ENCODE measurements at places on chromosomes 5 and 9.
A peak's percentile ranks its signal among the peaks of the same experiment; 100 is the strongest.

GRCh38 chr5:169450464-169450863 is 133.1 kb upstream of the SPDL1 start:
- DNase-seq = no peak

- no peak for DNase-seq
These were observed 30.2 kb downstream of the GOLGA2 start for GRCh38 chr9:128245421-128246151.

- DNase-seq = no peak
These were observed 422.9 kb downstream of the TMEM161B start for GRCh38 chr5:87845734-87846133.

GRCh38 chr5:122316656-122317055 is 4.6 kb downstream of the SNCAIP start:
- no peak for DNase-seq

DNA sequence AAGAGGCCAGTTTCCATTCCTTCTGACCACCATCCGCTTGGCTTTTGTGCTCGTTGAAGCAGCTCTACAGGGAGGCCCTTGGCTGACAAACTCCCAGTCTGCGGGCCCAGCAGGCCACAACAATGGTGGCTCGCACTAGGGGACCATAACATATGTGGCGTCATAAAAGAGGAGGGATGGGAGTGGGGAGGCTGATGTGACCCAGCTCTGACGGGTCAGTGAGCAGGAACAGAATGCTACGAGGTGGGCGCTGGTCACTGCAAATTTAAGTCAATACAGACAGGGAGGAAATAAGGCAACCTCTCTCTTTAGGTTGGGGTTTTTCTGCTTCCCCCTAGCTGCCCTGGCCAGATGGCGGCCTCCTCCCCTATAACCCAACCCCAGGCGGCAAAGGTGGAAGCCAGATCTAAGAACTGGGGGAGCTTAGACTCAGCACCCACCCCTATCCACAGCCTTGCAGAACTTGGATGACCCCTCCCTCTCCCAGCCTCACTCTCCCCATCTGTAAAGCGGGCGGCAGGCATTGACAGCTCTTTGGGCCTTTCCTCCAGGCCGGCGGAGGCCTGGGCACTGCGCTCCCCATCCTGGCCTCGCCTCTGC is 778 bp downstream of the FRRS1L start:
- no peak for DNase-seq

- no peak for DNase-seq
These were observed 1.3 kb downstream of the S1PR3 start for GRCh38 chr9:88992556-88992955.

- peak; percentile 79 for DNase-seq
These were observed 18.0 kb upstream of the STARD4 start for GRCh38 chr5:111530298-111530740.

DNA sequence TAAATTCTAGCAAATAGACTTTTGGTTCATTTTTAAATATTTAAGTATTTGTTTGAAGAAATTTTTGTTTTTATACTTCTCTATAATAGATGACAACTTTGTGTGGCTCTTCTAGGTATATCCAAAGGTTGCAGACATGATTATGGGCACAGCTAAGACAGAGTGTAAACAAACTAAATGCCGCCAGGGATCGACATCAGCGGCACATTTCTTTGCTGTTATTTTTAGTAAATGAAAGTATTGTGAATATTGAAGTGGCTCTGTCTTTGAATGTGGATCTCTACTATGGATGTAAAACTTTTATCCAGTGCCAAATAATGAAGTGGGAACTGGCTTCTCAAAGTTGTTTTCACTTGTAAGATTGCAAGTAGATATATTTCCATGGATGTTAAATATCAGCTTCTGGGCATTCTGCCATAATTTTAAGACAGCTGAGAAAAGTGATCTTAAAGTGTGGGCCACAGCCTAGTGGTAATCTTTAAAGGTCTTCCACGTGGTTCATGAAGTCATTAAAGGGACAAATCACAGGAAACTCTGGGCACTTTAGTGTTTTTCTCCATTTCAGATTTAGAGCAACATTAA is 589.9 kb downstream of the ZNF608 start:
- DNase-seq = no peak

DNA sequence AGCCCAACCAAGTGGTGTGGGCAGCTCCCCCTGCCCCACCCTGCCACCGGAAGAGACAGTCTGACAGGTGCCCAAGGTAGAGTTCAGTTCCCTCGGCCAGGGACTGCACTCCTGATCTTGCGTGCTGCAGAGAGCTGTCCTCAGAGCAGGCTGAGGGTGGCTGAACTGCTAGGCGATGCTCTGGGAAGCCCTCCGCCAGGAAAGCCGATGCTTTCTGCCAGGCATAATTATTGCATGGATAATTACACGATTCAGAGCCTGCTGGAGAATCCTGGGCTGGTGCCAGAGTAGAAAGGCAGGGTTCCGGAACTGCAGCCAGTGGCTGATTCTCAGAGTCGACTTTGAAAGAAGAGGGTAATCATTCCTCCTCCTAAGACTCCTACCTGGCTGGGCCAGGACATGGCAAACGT is 19.3 kb downstream of the KCNIP1 start:
- no peak for DNase-seq

DNA sequence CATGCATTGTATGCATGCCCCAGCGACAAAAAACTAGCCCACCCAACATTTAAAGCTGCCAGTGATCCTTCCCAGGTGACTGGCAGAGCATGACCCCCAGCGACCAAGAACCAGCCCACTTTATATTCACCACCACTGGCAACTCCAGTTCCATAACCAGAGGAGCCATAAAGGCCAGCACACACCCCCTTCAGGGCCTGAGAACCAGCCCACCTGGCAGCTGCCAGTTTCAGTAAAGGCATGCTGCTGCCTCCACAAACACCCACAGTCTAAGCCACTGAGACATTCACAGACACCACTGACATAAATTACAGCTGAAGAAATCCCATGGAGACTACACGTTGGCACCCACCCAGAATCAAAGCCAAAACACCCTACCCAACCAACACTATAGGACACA is 46.9 kb upstream of the RGS7BP start:
- DNase-seq = no peak

DNA sequence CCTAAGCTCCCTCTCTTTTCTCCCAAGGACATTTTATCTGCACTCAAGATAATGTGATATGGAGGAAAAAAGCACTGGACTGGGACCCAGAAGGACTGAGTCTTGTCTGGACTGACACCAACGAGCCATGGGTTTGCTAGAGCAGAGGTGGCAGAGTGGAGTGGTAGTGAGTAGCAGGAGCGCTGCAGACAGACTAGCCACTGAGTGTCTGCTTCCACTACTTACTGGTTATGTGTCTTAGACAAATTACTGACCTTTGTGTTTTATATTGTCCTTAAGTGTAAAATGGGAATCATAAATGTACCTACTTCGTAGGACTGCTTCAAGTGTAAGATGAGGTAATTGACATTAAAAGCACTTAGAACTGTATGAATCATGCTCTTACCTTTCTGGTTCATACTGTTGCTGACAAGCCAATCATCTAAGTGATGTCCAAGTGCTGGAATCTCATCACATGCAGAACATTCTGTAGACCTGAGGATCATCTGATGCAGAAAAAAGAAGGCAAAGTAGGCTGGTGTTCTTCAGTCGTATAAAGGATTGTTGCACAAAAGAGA is 12.5 kb upstream of the PRLR start:
- DNase-seq = no peak

GRCh38 chr5:143782588-143783386 is 29.2 kb upstream of the HMHB1 start:
- no peak for DNase-seq

GRCh38 chr9:31119890-31120454 is 1264.5 kb upstream of the ACO1 start:
- DNase-seq = peak; percentile 26

GRCh38 chr9:114824110-114824509 is 18.3 kb upstream of the TNFSF15 start:
- DNase-seq = no peak

GRCh38 chr5:54013556-54014194 is 296.7 kb downstream of the ARL15 start:
- DNase-seq = peak; percentile 49

- DNase-seq = peak; percentile 75
These were observed 4.7 kb upstream of the TEX53 start for GRCh38 chr9:114662081-114662989.

DNA sequence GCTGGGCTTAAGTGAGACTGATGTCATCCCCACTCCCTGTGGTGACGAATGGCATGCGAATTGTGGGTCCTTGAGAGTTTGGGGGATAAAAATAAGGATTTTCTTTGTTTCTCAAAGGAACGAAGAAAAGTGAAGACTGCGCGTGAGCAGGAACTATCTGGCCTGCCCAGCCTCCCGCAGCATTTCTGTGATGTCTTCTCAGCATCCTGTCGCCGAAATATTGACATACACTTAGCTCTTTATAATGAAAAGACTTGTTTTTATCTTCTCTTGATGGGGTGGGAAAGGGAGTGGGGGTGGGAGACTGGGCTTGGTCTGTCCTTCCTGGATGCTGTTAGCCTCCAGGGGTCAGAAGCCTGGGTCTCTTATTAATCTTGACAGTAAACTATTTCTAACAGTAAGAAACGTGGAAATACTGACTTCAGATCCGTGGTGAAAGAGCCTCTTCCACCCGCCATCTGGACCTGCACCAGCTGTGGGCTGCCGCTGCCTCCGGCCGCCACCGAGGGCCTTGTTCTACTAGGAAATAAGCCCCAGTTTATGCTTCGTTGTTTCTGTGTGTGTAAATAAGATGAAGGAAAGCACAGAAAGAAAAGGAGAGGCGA is 239.6 kb downstream of the FANCC start:
- DNase-seq = no peak

DNA sequence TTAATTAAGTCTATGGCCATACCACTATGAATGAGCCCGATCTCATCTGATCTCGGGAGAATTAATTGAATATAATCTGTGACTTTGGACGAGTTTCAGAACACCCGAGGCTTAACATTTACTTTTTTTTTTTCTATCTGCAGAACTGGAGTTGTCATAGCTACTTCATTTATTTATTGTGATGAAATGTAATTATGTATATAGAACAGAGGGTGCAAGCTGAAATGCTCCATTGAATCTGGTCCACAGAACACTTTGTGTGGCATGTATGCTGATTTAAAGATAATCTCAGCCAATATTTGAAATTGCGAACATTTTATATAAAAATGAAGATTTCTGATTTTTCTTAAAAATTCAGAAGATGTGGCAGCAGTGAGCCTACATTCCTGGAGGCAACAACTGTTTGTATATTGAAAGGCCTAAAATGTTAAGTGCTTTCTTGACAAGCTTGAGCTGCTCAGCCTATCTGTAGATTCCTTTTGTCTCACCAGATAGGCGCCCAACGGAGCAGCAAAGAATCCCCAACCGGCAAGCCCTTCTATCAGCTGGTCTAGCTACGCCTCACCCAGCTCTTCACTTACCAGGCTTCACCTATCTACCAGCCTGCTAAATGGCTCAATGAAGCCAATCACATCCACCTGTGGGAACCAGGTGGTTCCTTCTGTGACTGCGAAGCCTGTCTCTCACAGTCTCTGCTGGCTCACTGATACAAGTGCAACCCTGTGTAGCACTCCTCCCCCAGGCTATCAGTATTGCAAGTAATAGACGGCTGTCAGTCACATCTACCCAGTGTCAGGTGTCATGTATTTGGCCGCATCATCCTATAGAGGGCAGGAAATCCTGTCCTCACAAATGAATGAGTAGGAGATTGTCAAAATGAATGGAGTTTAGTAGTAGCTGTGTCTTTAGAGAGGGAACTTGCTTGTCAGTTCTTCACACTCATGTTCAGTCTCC is 170.6 kb upstream of the MRPS30 start:
- no peak for DNase-seq

- no peak for DNase-seq
These were observed 126.0 kb upstream of the C6 start for GRCh38 chr5:41339339-41339738.

DNA sequence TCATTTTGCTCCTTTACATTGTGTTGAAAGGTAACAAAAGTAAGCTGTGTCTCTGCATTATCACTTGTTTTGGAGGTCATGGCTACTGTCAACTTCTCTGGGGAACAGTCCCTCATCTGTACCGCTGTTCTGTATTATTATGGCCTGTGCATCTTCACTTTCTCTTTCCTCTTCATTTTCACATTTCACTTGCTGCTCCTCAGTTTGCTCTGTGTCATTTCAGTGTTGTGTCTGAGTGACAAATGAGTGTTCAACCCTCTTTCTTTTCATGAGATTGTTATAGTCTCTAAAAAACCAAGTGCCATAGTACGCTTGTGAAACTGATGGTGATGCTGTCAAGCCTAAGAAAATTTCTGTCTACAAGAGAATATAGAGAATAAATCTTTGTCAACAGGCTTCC is 122.0 kb upstream of the FER start:
- no peak for DNase-seq

DNA sequence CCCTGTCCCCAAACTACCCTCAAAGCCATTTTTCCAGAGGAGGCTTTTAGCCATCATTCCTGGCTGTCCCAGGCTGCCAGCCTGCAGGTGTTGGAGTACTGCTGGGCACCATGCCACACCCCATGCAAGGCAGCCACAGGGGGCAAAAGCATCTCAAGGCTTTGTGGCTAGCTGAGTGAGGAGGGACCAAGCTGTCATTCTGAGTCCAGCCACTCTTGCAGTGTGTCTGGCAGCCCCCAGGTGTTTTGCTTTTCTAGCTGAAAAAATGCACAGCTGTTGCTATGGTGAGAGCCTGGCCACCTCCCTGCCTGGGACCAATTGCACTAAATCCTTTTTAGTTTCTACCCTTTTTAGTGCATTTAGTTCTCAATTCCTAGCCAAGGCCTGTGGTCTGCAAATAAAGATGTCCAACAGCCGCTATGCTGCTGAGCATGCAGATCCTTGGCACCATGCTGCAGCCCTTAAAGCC is 50.4 kb upstream of the PTGS1 start:
- no peak for DNase-seq

GRCh38 chr9:88954066-88954465 is 37.2 kb upstream of the S1PR3 start:
- no peak for DNase-seq

GRCh38 chr9:124256517-124257069 is 1.2 kb upstream of the NEK6 start:
- DNase-seq = no peak

DNA sequence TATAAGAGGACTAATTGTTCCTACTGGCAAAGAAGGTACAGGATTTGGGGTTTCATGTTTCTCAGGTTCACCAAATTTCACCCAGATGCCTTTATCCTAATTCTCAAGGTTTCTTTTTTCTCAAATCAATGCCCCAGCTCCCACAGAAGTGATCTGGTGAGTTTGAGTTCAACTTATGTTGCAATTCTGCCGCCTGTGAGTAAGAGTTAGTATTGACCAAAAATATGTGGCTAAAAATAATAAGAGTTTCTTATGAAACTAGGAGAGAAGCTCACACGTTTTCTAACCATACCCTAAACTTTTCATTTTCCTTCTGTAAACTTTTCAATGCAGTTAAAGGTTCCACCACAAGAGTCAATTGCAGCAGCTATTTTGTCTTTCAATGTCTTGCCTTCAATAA is 15.1 kb downstream of the SLCO6A1 start:
- DNase-seq = no peak

- no peak for DNase-seq
These were observed 4.3 kb upstream of the DHFR start for GRCh38 chr5:80659106-80659505.

DNA sequence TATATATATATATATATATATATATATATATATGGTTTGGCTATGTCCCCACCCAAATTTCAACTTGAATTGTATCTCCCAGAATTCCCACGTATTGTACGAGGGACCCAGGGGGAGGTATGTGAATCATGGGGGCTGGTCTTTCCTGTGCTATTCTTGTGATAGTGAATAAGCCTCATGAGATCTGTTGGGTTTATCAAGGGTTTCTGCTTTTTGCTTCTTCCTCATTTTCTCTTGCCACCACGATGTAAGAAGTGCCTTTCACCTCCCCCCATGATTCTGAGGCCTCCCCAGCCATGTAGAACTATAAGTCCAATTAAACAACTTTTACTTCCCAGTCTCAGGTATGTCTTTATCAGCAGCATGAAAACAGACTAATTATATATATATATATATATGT is 52.3 kb upstream of the ADAMTS2 start:
- no peak for DNase-seq
